OCI-M1 (cell line): ENCODE measurements at places on chromosomes 3 and 15.
A peak's percentile ranks its signal among the peaks of the same experiment; 100 is the strongest.

DNA sequence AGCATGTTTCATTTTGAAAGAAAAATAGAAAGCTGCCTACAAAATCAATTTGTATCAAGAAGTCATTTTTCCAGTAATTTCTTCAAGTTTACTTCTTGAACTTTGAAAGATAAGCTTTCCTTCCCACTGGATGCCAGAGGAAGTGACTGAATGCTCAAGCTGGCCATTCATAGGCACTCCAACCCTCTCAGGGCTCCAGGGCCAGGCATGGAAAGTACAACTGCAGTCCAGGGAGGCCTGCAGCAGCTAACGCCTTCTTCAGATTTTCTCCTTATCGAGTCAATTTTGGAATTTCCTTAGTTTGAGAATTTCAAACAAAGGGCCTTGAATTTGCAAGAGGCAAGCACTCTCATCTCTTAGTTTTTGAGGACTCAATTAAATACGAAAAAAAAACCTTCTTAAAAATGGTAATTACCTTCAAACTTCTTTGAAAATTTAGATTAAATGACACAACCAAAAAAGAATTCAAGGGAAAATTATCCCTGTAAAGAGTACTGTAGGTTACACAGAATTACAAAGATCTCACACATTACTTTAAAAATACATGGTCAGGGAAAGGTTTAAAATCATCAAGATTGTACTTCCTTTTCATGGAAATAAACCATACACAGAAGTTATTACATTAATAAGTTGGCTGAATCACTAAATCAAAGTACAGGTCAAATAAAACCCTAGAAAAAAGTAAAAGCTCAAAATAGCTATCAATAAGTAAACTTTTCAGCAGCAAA lies 2.5 kb downstream of the UBP1 start:
- peak; percentile 55 for DNase-seq

- peak; percentile 51 for DNase-seq
These were observed 525.1 kb upstream of the GOLIM4 start for GRCh38 chr3:168620854-168621253.

GRCh38 chr3:17908399-17909191 lies 166.2 kb upstream of the TBC1D5 start:
- no peak for DNase-seq

DNA sequence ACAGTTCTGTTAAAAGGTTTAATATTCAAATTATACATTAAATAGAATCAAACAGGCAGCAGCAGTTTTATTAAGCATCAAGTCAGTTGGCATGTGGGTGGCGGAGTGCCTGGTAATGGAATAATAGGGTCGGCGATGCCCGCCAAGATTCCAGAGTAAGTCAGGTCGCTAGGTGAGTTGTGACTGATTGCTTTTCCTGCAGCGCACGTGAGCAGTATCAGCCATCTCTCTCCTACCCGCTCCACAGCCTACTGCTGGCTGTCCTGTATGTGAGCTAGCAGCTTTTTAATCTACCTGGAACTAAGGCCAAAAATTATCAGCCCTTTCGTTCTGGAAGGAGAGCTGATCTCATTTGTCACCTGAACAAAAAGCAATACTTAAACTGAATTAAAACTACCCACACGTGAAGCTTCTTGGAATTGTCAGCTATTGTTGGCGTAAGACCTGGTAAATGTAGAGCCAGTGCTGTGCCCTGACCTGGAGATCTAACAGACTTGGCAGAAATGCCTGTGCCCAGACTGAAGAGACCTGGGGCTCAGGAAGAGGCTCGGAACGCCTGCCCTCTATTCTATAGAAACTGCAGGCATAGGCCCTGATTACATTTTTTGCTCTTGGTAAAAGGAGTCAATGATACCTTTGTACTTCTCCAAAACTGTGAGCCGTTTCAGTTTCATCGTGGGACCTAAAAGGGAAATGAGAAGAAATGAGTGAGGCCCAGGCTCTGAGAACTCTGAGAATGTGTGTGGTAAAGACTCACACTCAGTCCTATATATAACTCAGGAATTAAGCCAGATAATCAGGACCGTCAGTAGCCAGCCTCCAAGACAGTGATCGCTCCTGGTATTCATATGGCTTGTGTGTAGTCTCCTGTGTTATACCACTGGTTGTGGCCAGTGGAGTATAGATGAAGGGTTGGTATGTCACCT lies 21.9 kb downstream of the IDH3A start:
- no peak for DNase-seq
